ENCODE measurements at places on chromosomes 16 and 17. TPM values are rescaled to one million over a fixed set of nuclear protein-coding genes. Genes with fewer than 3 reads are reported as not detected.

SLFN14 gene
- not detected for polyA plus RNA-seq

KRTAP3-2 gene
- polyA plus RNA-seq: not detected

ITGA2B gene
- 3.6 TPM for polyA plus RNA-seq

- H3K36me3 ChIP-seq: no peaks in the 10 kb centered on the region
- no peak overlapping the region for H3K4me3 ChIP-seq
- no peak for DNase-seq
- H3K4me1 ChIP-seq: peaks cover 22% of the 10 kb centered on the region
These were observed 174.8 kb upstream of the FAM20A start for GRCh38 chr17:68775969-68776368.

GRCh38 chr17:5592382-5592781, 8.1 kb upstream of the NLRP1 start:
- H3K36me3 ChIP-seq: no peaks in the 10 kb centered on the region
- peak; percentile 68 for DNase-seq
- no peak overlapping the region for H3K4me3 ChIP-seq

Data from hepatocyte (in vitro differentiated cells).